Adrenal gland (tissue), 19 donors: ENCODE measurements at places on chromosomes 2 and 18. TPM values are rescaled to one million over a fixed set of nuclear protein-coding genes. Genes with fewer than 3 reads are reported as not detected.
A peak's percentile ranks its signal among the peaks of the same experiment; 100 is the strongest.

- DNase-seq, result no peak
These were observed 55.9 kb downstream of the TMEM185B start for GRCh38 chr2:120167272-120167671.

DNA sequence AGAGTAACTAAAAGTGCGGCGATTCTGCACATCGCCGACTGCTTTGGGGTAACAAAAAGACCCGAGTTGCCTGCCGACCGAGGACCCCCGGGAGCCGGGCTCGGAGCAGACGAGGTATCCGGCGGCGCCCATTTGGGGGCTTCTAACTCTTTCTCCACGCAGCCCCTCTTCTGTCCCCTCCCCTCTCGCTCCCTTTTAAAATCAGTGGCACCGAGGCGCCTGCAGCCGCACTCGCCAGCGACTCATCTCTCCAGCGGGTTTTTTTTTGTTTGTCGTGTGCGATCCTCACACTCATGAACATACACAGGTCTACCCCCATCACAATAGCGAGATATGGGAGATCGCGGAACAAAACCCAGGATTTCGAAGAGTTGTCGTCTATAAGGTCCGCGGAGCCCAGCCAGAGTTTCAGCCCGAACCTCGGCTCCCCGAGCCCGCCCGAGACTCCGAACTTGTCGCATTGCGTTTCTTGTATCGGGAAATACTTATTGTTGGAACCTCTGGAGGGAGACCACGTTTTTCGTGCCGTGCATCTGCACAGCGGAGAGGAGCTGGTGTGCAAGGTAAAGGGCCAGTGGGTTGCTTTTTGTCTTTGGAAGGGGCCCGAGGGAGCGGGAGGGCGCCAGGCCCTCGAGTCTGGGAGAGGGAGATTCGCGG is 1.4 kb downstream of the TRIB2 start:
- peak; percentile 57 for DNase-seq

GRCh38 chr2:105604938-105605337 is 139.8 kb upstream of the NCK2 start:
- DNase-seq, result peak; percentile 27

FNDC4 gene
- total RNA-seq, result 181 TPM

- peak; percentile 6 for DNase-seq
These were observed 15.0 kb downstream of the GLI2 start for GRCh38 chr2:120750488-120751210.

DNER gene
- total RNA-seq, result 83.1 TPM

RMDN2 gene
- 51.8 TPM for total RNA-seq

GRCh38 chr18:79554945-79555645 is 124.5 kb upstream of the CTDP1 start:
- DNase-seq, result no peak

DNA sequence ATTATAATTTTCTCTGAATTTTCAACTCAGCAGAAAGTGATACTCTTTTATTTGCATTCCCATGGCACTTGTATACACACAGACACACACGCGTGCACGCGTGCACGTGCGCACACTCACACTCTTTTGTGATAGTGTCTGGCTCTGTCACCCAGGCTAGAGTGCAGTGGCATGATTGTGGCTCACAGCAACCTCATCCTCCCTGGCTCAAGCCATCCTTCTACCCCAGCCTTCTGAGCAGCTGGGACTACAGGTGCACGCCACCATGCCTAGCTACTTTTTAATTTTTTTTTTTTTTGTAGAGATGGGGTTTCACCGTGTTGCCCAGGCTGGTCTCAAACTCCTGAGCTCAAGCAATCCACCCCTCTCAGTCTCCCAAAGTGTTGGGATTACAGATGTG is 123.2 kb downstream of the MC4R start:
- no peak for DNase-seq
